ENCODE measurements at places on chromosomes 5 and 9. TPM values are rescaled to one million over a fixed set of nuclear protein-coding genes. Genes with fewer than 3 reads are reported as not detected.

SLC31A2 gene
- total RNA-seq: 2.0 TPM

DNA sequence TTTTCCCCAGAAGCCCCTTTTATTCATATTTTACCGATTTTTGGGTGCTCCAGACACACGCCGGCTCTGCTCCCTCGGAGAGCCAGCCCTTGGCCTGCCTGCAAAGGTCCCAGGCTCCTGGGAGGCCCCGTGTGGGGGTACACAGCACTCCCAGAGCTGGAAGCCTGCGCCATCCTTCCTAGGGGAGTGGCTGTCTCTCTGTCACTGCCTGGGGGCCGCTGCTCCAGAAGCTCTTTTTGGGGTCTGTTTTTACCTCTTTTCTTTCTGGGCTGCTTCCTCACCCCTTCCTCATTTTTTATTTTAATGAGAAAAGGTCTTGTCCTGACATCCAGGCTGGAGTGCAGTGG lies 119.1 kb upstream of the COL5A1 start:
- DNase-seq: no peak

DNA sequence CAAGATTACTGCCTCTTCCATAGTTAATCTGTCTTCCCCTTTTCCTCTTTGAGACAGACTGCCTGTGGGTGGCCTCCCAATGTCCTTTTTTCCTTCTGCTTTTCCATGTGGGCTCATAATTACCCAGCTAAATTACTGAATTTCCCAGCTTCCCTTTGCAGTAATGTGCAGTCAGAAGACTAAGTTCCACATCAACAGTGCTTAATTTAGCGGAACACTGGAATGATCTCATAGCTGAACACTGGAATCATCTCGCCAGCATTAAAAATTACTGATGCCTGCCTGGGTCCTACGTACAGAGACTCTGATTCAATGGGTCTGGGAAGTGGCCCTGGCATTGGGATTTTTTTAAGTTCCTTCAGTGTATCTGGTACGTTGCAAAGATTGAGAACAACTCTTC lies 84.3 kb downstream of the DNAH5 start:
- no peak for DNase-seq

- DNase-seq: no peak
Measured at GRCh38 chr5:166672431-166672830, 1619.0 kb upstream of the WWC1 start.

GRCh38 chr5:57072218-57072892 lies 101.5 kb upstream of the GPBP1 start:
- no peak for DNase-seq

Measured in endodermal cell (in vitro differentiated cells).